Renal cortex interstitium (tissue), 15 donors: ENCODE measurements at places on chromosomes 16 and 17.

DNA sequence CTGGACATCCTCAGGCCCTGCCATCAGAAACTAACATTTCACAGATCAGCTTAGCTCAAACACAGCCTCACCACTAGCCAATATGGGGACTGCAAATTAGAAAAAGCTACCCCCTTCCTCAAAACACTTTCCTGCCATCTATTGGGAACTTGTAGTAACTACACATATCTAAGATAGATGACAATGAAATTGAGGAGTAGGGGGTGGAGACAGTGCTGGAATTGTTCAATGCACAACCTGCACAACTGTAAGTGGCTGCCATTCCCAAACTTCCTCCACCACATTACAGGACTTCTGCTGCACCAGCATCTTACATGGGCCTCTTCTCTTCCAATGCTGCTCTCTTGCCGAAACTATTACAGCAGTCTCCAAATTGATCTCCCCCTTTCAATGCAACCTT, 21.9 kb downstream of the AIPL1 start:
- DNase-seq = no peak

DNA sequence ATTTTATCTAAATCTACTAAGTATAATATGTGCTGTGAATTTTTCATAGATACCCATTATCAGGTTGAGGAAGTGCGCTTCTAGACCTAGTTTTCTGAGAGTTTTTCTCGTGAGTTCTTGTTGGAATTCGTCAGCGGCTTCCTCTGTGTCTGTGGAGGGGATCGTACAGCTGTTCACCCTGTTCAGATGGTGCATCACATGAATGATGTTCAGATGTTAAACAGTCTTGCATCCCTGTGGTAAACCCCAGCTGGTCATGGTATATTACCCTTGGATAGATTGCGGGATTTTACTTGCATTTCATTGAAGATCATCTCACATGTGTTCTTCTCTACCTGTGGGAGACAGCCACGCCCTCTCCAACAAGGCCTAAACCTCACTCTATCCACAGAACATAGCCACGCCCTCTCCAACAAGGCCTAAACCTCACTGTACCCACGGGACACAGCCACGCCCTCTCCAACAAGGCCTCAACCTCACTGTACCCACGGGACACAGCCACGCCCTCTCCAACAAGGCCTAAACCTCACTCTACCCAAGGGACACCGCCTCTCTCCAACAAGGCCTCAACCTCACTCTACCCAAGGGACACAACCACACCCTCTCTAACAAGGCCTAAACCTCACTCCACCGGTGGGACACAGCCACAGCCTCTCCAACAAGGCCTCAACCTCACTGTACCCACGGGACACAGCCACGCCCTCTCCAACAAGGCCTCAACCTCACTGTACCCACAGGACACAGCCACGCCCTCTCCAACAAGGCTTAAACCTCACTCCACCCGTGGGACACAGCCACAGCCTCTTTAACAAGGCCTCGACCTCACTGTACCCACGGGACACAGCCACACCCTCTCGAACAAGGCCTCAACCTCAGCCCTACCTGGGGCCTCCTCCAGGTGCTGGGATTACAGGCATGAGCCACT, 180.2 kb upstream of the CHMP6 start:
- no peak for DNase-seq

DNA sequence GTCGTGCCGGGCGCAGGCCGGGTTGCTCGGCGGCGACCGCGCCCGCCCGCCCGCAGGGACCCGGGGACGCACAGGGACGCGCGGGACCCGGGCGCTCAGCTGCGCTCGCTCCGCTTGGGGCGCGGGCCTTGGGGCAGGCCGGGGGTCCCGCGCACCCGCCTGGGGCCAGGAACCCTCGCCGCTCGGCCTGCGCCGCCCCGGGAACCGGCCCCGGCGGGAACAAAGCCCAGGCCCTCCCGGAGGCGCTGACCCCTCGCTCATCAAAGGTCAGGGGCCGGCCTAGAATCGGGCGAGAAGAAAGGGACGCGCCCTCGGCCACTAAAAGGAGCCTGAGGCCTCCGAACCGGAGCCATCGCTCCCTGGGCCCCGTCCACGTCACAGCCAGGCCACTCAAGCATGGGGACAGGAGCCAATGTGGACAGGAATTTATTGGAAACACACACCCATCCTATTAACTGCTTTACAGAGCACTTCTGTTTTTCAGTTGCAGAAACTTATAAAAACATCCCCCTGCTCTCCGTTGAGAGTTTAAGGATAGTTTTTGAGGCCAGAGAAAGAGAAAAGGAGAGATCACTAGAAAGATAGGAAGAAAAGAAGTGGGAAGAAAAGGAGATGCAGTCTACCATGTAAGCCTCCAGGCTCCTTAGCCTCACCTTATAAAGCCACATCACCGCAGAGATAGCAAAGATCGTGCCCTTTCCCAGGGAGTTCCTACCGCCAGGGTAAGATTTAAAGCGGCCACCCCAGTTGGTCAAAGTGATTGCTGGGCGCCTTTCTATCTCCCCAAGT, 558 bp upstream of the ZFHX3 start:
- DNase-seq = no peak

DNA sequence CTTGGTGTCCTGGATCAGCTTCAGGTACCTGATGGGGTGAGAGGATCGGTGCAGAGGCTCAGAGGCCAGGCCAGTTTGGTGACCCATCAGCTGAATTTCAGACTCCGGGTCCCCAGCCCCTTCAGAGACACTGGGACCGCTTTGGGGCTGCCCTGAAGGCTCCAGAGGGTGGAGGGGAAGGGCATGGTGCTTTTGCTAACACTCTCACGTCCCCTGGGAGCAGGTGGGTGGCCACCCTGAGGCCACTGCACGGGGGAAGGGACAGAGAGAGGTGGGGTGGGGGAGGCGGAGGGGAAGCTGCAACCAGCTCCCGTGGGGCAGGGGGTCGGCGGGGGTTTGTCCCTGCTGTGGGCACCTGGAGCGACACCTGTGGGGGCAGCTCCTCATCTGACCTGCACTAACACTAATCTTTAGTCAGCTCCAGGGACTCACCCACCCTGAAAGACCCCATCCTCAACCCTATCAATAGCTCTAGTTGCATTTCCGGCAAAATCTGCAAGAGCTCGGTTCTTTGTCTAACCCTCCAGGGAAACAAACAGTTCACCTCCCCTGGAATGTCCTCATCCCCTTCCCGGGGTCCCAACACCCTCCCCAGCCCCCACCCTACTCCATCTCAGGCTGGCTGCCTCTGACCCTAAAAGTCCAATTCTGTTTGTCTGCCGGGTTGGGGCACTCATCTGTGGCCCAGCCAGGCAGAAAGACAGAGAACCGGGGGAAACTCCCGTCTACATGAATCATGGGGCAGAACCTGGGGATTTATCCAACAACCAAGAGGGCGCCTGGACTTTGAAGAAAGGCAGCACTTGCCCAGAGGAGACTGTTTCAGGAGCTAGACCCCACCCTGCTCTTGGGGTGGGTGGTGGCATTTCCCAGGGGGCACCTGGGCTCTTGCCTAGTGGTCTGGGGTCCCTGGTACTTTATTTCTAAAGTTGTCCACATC, 91.9 kb upstream of the CBX4 start:
- no peak for DNase-seq

DNA sequence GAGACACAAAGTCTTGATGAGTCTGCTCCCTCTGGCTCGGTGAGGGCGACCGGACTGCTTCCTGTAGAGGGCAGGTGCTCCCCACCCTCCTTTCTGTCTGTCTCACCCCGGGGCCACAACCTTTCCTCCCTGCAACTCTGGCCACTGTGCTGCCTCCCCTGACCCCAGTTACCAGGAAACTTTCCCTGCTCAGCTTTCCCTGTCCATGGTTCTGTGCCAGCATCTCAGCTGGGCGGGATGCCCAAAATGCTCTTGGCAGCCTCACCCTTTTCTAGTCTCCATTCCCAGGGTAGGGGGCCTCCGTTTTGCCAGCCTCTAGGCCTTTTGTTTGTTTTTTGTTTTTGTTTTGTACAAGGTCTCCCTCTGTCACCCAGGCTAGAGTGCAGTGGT, 1.4 kb downstream of the PLD2 start:
- no peak for DNase-seq
